Germinal center (tissue), 1 donor: ENCODE measurements at places on chromosomes 11 and 22.

- DNase-seq = no peak
Observed at GRCh38 chr11:94934846-94935245, 38.5 kb downstream of the CWC15 start.

DNA sequence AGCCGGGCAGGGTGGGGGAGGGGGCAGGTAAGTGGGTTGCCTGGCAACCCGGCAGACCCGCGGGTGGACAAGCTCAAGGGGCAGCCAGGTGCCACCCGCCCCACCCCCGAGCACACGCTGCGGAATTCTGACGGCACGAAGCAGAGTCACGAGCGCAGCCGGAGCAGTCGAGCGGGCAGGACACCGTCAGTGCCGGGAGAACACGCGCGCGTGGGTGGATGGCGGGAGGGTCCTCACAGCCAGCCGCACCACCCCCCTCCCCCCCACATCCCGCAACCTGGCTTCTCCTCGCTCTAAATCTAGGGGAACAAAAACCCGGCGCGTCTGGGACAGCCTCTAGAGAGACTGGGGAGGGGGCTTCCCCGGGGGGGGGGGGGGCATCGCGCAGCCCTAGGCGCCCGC, 133.1 kb upstream of the HSD17B12 start:
- no peak for DNase-seq

GRCh38 chr11:11843211-11843621, 1.4 kb downstream of the USP47 start:
- peak; percentile 59 for DNase-seq

GRCh38 chr11:9711454-9712307, 47.8 kb downstream of the SWAP70 start:
- DNase-seq = no peak

GRCh38 chr11:45543808-45544422, 121.5 kb downstream of the CHST1 start:
- no peak for DNase-seq

GRCh38 chr22:25407226-25407858, 157.1 kb upstream of the GRK3 start:
- DNase-seq = no peak

DNA sequence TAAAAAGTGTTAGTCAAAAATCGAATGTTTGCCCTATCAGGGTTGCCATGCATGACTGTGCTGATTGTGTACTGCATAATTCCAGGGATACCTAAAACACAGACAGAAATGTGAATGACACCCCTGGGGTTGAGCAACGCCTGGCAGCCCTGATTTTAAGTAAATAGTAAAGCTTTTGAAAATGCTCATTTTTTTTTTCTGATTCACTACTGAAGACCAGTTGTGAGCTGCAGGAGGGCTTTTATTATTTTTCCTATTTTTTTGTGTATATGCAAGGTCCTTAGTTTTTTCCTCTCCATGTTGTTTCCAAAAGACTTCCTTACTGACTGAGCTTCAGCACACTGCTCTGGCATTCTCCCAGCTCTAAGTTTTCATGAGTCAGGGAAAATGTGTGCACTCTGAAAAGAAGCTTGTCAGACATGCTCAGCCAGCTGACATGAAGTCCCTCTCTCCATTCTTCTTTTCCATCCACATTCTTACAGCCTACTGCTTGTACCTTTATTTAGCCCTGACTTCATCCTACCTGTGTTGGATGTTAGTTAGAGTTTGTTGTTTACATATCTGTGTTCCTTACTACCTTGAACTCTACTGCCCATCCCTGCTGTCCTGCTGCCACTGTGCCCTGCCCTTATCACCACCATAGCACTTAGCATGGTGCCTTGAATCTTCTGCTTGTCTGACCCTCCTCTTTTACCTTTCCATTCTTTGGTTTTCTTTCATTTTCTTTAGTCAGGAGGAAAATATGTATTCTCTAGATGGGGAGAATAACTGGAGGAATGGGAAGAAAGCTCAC, 79.5 kb downstream of the HORMAD2 start:
- no peak for DNase-seq

GRCh38 chr11:95702526-95702925, 87.1 kb downstream of the FAM76B start:
- no peak for DNase-seq

DNA sequence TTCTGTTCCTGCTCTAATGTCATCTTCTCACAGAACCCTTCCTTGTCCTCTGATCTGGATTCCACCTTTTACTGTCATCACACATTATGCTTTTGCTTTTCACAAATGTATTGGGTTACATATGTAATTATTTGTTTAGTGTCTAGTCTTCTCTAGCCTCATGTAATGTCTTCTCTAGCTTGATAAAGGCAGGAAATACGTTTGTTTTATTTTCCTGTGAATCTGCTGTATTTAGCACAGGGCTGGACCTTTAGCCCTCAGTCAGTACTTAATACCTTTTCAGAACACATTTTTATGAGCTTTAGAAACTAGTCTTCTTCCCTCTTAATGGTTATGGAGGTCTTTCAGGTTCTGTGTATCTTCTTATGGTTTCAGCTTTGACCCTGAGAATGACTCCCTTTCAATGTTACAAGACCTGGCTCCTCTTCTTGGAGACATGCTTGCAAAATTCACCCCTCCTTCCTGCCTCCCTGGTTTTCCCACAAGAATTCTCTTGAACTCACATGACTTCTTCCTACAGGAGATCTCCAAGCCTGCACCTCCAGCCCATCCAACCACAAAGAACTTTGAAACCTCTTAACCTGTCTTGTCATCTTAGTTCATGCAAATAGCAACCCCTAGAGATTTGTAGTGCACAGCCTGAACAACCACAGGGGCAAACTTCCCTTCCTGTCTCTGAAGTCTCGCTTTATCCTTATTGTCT, 132.7 kb upstream of the DDI1 start:
- no peak for DNase-seq

GRCh38 chr22:23566705-23567475, 13.2 kb downstream of the IGLL1 start:
- no peak for DNase-seq

DNA sequence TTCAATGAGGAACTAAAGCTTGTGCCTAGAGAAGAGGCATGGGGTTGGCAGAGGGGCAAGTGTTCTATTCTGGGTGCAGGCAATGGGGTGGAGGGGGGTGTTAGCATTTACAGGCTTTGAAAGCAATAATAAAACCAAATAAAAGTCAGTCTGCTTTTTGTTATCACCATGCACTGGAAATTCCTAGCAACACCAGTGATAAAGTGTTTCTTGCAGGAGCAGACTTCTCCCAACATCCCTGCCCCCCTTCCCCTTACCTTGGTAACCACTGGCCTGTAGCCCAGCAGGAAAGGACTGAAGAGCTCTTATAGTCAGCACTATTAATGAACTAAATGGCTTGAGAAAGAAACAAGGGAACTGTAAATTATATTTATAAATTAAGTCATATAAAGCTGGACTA, 65.2 kb upstream of the SESN3 start:
- no peak for DNase-seq

DNA sequence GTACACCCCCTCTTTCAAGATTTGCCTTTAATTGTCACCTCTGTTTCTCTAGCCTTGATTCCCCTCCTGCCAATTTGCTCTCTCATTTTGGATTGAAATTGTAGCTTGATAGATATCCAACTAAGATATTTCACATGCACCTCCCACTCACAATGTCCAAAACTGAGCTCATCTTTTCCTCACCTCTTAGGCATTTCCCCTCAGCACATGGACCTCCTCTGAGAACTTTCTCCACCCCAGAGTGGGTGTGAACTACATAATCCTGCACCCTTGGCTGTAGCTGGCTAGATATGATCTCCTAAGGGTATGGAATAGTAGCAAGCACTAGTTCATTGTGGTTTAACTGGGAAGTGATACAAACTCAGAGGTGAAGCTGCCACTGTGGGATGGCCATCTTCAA, 91.5 kb upstream of the SESN3 start:
- DNase-seq = no peak

GRCh38 chr11:63866211-63866610, 27.3 kb downstream of the MARK2 start:
- no peak for DNase-seq

- no peak for DNase-seq
Observed at GRCh38 chr11:31254415-31254814, 115.1 kb downstream of the DCDC1 start.

DNA sequence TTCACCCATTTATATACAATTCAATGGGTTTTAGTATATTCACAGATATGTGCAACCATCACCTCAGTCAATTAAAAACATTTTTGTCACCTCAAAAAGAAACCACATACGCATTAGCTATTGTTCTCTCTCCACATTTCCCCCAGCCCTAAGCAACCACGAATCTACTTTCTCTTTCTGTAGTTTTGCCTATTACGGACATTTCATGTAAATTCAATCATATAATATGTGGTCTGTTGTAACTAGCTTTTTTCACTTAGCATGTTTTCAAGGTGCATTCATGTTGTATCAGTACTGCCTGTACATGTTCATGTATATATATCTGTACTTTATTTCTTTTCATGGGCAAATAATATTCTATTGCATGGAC, 104.7 kb upstream of the RRM1 start:
- no peak for DNase-seq

DNA sequence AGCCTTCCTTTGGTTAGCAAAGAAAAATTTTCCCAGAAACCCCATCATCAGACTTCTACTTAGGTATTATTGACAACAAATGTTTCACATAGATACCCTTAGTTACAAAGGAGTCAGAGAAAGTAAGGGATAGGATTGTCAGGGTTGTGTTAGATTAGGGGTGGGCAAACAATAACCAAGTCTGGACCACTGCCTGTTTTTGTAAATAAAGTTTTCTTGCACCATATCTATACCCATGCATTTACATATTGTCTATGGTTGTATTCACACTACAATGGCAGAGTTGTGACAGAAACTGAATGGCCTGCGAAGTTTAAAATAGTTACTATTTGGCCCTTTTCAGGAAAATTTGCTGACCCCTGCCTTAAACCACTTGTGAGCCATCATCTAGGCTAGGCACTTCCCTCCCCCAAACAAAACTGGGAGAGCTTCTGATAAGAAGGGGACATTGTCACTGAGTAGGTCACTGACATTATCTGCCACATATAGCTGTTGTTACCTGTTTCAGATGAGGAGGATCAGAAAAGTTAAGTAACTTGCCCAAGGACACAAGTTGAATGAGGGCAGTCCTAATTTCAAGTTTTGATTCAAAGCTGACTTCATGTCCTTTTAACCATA, 40.7 kb upstream of the TMEM135 start:
- no peak for DNase-seq

DNA sequence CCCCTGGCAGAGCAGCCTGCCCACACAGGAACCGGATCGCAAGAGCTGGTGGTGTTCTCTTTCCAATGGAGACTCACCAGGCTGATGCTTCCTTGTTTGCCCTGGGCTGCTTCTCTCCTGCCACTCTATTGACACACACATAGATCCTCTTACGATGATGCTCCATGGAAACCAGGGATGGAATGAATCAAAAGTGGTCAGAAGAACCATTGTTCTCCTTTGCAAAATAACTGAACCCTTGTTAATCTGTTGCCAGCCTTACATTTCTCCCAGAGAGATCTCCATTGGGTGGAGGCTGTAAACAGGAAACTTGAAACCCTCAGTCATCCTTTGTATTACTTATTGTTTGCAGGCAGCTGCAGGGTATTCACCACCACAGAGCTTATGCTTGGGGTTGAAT, 24.6 kb upstream of the LDLRAD3 start:
- no peak for DNase-seq

- DNase-seq = peak; percentile 78
Observed at GRCh38 chr11:44911029-44911814, 39.5 kb downstream of the TP53I11 start.

- no peak for DNase-seq
Observed at GRCh38 chr11:74100735-74101134, 70.1 kb downstream of the C2CD3 start.

DNA sequence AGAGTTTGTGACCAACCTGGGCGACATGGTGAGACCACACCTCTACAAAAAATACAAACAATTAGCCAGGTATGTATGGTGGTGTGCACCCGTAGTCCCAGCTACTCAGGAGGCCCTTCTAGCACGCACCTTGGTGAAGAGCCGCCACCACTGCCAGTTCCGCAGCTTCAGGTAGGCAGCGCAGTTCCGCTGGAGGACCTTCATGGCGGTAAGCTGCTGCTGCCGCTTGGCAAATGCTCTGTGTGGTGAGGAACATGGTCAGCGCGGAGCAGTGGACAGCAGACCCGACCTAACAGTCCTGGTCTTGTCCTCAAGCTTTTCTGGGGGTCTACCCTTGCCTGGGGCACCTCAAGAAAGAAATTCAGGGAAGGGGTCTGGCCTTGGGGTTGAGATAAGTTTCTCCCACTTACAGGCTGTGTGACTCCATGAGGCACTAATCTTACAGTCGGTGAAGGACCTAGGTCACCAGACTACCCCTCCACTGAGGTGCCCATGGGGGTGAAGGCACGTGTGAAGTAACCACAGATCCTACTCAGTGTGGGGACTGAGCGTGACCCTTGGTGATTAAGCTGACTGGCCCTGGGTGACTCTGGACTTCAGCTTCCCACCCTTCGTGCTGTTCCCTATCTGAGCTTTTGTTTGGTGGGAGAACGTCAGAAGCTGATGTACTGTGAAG, 49.6 kb downstream of the APOL1 start:
- no peak for DNase-seq

- peak; percentile 1 for DNase-seq
Observed at GRCh38 chr22:30863081-30863833, 105.3 kb downstream of the MORC2 start.

GRCh38 chr11:117875382-117876058, 938 bp downstream of the FXYD6 start:
- DNase-seq = no peak

DNA sequence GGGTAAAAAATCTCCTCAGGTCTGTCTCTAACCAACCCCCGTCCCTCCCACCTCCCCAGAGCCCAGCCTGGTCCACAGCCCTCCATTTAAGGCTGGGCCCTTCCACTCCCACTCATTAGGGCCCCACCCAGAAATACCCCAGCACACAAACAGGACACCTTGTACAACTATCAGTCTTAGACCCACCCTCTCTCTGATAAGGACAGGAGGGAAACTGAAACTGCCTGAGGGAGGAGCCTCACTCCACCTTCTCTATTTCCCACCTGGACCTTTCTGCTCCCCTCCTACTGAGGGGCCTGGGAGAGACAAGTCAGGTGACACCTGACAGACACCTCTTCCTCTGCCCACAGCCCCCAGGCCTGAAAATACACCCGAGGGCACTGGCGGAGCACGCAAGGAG, 90.2 kb downstream of the PLEKHA7 start:
- peak; percentile 31 for DNase-seq

- DNase-seq = no peak
Observed at GRCh38 chr11:129694538-129694937, 121.1 kb upstream of the TMEM45B start.

GRCh38 chr11:58289266-58289665, 21.2 kb upstream of the OR10W1 start:
- DNase-seq = no peak

- DNase-seq = no peak
Observed at GRCh38 chr11:86143087-86144030, 74.5 kb upstream of the PICALM start.

GRCh38 chr11:65883786-65884715, 4.2 kb downstream of the FIBP start:
- no peak for DNase-seq

GRCh38 chr22:30238661-30239487, 7.7 kb downstream of the LIF start:
- DNase-seq = no peak

- no peak for DNase-seq
Observed at GRCh38 chr22:45867906-45868555, 108.9 kb downstream of the WNT7B start.

GRCh38 chr22:41880653-41881052, 34.2 kb downstream of the SHISA8 start:
- DNase-seq = no peak
